Psoas muscle (tissue), 8 donors: ENCODE measurements at places on chromosomes 13 and 19. TPM values are rescaled to one million over a fixed set of nuclear protein-coding genes. Genes with fewer than 3 reads are reported as not detected.

DNA sequence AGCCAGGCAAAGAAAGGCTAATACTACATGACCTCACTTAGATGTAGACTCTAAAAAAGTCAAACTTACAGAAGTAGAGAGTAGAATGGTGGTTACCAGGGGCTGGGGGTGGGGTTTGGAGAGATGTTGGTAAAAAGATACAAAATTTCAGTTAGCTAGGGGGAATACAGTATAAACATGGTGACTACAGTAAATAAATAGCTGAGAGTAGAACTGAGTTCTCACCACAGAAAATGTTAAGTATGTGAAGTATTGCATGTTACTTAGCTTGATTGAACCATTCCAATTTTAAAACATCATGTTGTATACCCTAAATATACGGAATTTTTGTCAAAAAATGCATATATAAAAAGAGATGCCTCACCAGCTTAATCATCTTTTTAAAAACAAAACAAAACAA lies 67.5 kb upstream of the DOCK9 start:
- H3K27ac ChIP-seq, result no peak overlapping the region
- H3K4me3 ChIP-seq, result no peak overlapping the region
- no peaks in the 10 kb centered on the region for H3K4me1 ChIP-seq
- DNase-seq, result no peak
- H3K27me3 ChIP-seq, result no peaks in the 10 kb centered on the region

- H3K27me3 ChIP-seq, result no peaks in the 10 kb centered on the region
- H3K4me1 ChIP-seq, result no peaks in the 10 kb centered on the region
- H3K27ac ChIP-seq, result no peak overlapping the region
- H3K4me3 ChIP-seq, result no peak overlapping the region
Measured at GRCh38 chr13:99553033-99553432, 51.8 kb downstream of the TM9SF2 start.

KIR3DL2 gene
- not detected for total RNA-seq

DNA sequence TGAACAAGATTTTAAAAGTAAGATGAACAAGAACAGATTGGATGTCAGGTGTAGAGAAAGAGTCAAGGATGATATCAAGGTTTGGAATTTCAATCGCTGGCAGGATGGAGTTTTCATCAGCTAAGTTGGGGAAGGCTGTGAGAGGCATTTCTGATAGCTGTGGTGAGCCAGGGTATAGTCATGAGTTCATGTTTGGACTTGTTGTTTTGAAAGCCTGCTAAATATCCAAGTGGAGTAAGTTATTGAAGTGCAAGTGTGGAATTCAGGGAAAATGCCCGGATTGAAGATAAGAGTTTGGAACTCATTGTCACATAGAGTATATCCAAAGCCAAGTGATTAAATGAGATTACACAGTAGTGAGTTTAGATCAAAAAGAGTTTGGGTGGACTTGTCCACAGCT lies 11.0 kb upstream of the EPSTI1 start:
- H3K4me1 ChIP-seq, result no peaks in the 10 kb centered on the region
- no peak for DNase-seq
- no peaks in the 10 kb centered on the region for H3K27me3 ChIP-seq
- no peaks in the 10 kb centered on the region for H3K36me3 ChIP-seq

DNA sequence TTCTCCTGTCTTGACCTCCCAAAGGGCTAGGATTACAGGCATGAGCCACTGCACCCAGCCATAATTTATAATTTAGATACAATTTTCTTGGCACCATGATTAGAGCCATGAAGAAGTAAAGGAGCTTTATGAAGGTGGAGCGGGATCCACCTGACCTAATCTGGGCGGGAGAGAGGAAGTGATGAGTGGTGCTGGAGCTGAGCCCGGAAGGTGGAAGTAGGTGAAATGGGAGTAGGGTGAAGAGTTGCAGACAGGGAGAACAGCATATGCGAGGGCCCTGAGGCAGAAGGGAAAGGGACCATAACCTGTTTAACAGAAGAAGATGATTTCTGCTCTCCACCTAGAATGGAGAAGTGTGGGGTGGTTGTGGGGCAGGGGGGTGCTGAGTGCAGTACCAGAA lies 4.2 kb downstream of the BLOC1S3 start:
- H3K27me3 ChIP-seq, result no peaks in the 10 kb centered on the region
- H3K4me3 ChIP-seq, result no peak overlapping the region
- peaks cover 7% of the 10 kb centered on the region for H3K4me1 ChIP-seq
- H3K27ac ChIP-seq, result no peak overlapping the region

FFAR3 gene
- 0.22 TPM for total RNA-seq

DNA sequence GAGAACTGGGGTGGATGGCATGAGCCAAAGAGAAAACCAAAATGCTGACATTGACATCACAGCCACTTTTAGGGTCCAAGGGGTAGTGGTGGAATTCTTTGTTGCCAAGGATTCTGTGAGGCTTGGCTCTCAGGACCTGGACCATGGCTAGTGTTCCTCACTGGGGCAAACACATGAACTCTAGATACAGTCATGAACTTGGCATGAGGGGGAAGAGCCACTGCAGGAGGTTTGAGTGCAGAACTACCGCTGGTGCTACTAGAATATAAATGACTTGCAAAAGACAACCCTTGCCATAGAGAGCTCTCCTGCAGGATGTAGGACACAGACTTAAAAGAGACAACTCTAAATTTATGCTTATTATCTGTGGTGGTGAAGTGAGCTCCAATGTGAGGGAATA lies 29.8 kb upstream of the FRY start:
- no peak overlapping the region for H3K4me3 ChIP-seq
- no peak for DNase-seq
- H3K4me1 ChIP-seq, result no peaks in the 10 kb centered on the region
- H3K27ac ChIP-seq, result no peak overlapping the region
- H3K27me3 ChIP-seq, result no peaks in the 10 kb centered on the region

CATSPERD gene
- not detected for total RNA-seq

REEP6 gene
- 0.23 TPM for total RNA-seq

LILRB4 gene
- total RNA-seq, result 1.1 TPM
